ENCODE measurements at places on chromosomes 3 and 15. TPM values are rescaled to one million over a fixed set of nuclear protein-coding genes. Genes with fewer than 3 reads are reported as not detected.

DNA sequence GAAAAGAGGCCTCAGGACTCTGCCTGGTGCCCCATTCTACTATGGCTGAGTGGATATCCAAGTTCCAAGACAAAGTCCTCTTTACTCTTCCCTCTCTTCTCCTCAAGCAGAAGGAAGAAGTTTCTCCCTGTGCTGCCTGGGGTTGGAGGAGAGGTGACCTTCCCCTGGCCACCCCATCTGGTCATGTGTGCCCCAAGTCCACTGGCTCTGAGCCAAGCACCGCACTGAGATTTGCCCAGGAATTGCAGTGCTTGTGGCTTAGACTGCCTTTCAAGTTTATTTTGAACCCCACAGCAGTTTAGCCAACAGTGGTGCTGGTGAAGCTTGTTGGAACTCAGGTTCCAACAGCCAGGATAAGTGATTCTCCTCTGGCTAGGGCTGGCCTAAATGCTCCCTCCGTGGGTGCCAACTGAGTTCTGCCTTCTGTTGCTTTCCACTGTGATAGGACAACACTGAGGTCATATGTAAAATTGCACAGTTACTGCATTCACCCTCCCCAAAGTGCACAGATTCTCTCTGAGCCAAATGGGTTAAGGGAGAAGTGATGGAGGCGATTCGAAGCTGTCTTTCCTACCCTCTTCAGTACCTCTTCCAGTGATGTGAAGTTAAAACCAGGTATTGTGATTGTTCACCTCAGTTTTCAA, 69.9 kb downstream of the TMCO5A start:
- no peak for DNase-seq

- no peak for DNase-seq
Measured at GRCh38 chr3:31502803-31503221, 29.9 kb upstream of the STT3B start.

DNA sequence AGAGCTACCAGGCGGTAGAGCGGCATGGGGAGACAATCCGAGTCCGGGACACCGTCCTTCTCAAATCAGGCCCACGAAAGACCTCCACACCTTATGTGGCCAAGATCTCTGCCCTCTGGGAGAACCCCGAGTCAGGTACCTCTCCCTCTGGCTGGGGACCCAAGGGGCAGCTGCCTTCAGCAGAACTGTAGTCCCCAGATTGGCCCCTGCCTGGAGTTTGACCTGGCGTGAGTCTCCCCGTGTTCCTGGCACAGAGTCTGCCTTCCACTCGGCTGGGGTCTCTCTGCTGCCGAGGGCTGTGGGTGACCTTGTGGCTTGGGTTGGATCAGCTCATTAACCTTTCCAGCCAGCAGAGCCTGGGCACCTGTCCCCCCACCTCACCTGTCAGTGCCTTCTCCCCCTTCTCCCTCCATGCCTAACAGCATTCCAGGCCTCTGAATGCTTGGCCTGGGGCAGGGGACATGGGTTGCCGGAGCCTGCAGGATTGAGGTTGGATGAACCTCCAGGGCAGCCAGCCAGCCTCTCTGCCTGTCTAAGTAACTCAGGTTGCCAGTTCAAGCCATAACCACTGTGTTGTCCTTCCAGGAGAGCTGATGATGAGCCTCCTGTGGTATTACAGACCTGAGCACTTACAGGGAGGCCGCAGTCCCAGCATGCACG, 6.8 kb upstream of the CHST14 start:
- DNase-seq = no peak

DNA sequence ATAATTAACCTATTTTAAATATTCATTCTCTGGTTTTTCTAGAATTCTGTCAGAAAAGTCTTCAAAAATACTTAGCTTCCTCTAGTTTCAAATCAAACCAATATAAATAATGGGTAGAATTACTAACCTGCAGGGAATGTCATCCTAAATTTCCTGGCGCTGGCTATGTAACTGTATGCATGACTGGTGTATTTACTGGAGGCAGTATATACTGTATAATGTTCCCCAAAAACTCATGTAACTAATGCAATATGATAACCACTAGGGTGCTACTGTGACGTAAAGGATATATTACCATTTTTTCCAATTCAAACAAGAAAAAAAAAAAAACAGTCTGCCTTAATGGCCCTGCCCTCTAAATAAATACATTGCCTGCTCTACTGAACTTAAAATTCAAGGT, 407.5 kb downstream of the MECOM start:
- DNase-seq = no peak

GRCh38 chr15:82640672-82641071, 6.5 kb downstream of the CPEB1 start:
- no peak for DNase-seq

DNA sequence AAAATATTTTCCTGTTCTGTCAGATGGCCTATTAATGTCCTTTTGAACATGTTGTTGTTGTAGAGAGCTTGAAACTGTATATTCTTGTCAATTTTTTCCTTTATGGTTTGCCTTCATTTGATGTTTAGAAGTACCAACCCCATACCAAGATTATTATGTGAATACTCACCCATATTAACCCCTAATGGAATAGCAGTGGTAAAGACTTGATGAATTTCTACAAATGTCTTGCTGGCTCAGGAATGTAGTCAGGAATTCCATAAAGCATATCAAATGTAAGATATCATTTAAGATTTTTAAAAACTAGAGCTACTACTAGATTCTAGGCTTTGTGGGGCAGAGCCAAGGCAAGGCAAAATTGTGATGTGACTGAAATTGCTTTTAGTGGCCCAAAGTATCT, 30.0 kb downstream of the MYO5A start:
- no peak for DNase-seq

DNA sequence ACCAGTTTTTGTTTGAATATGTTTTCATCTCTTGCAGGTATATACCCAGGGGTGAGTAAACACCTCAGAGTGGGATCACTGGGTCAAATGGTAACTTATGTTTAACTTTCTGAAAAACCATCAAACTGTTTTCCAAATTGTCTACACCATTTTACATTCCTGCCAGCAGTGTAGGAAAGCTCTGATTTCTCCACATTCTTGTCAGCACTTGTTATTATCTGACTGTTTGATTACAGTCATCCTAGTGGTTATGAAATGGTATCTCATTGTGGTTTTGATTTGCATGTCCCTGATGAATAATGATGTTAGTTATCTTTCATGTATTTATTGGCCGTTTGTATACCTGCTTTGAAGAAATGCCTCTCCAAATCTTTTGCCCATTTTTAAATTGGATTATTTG, 13.8 kb downstream of the FSD2 start:
- DNase-seq = no peak

DNA sequence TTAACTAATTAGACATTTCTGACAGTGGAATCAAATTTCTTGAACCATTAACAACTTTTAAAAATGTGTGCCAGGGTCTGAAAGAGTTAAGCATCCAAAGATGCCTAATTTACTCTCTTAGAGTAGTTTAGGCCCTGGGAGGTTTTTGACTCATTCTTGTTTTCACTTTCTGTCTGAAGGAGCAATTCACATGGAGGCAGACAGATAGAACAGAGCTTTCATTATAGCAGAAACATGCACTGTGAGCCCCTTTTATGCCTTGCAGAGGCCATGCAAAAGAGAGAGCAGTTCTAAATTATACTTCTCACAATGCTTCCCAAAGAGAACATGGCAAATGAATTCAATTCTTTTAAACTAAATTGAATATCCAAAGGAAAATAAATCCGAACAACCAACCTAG, 554.8 kb downstream of the MFSD1 start:
- DNase-seq = no peak

DNA sequence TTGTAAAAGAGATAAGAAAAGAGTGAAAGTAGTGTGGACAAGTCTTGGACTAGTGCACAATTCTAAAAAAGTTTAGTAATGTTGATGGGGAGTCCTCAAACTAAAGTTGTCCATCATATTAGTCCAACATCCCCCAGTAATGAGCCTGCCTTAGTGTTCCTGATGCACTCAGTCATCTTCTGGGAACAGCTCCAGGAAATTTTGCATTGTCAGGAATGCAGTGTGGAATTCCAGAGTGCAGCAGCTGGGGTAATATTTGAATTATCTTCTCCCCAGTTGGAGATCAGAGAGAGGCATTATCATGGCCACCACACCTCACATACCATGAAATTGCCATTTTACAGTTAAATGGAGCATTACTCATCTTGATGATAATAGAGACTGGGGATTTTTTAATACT, 528.8 kb upstream of the NAALADL2 start:
- no peak for DNase-seq

DNA sequence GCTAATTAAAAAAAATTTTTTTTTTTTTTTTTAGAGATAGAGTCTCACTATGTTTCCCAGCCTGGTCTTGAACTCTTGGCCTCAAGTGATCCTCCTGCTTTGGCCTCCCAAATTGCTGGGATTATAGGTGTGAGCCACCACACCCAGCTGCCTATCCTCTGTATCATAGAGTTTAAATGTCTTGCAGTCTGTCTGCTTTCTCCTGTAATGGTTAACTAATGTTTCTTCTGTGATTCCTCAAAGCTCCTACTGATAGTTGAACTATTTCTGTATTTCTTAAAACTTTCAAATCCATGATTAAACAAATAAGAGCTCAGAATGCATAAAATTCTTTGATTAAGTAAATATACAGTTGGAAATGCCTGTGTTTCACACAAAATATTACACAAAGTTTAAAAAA, 115.4 kb upstream of the TPM1 start:
- DNase-seq = no peak

DNA sequence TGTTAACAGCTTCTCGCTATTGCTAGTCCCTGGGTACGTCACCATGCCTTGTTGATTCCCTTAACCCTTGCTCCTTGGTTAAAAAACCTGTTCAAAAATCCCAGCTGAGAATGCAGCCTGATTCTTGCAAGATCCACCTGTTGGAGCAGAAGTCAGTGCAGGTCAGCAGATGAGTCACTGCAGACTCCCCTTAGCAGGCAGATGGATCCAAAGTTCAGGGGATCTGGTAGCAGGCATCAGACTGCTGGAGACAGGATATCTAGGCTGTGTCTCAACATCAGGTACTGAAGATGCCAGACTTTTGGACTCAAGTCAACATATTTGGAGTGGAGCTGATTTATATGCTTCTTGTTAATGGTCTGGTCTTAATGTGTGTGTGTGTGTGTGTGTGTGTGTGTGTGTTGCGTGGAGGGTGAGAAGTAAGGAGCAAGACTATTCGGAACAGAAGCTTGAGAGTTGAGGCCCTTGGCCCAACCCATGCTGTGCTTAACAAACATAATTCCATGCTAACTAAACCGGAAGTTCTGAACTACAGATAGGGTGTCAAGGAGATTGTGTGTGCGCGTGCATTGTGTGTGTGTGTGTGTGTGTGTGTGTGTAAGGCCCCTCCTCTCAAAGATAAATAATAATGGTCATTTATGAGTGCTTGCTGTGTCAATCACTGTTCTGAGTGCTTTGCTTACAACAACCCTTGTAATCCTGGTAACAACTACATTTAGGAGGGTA, 1.0 kb upstream of the C3orf52 start:
- DNase-seq = no peak

- DNase-seq = peak; percentile 79
Measured at GRCh38 chr15:69679623-69680228, 227.1 kb downstream of the RPLP1 start.

The IQSEC1 gene
- 31.2 TPM for total RNA-seq

The ARPP21 gene
- total RNA-seq = not detected

The ITIH4 gene
- total RNA-seq = 21.8 TPM

The TEX264 gene
- 48.0 TPM for total RNA-seq

The PLCD1 gene
- 15.4 TPM for total RNA-seq
